CD4-positive, CD25-positive, alpha-beta regulatory T cell (primary cell): ENCODE measurements at places on chromosomes 12 and 14. TPM values are rescaled to one million over a fixed set of nuclear protein-coding genes. Genes with fewer than 3 reads are reported as not detected.

The SERPINA12 gene
- not detected for total RNA-seq

The PIWIL1 gene
- not detected for total RNA-seq

The KRT6C gene
- not detected for total RNA-seq

The DPPA3 gene
- not detected for total RNA-seq

The KRT5 gene
- total RNA-seq, result not detected

The CPSF2 gene
- total RNA-seq, result 33.9 TPM

DNA sequence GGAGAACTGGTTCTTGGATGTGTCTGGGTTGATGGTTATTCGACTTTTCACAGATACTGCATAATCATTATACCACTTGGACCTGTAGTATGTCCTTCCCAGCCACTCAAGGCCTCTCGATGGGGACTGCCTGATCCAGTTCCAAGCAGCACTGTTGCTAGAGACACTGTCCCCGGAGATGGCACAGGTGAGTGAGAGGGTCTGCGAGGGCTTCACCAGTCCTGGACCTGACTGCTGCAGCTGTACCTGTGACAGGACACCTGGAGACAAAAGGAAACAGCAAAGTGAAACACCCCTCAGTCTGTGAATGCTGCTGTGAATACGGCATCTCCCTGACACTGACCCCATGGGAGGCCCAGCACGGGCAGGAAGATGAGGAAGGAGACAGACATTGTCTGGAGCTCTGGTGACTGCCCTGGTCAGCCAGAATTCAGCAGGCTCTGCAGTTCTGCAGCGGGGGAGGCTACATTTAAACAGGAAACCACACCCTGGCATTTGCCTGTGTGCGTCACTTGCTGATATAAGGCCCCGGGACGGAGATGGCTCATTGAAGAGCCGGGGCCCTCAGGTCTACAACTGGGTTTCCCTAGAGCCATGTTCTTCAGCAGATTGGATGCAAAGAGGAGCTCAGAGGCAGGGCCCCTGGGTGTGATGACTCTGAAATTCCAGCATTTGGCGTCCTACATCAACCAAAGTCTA is 413.6 kb downstream of the TMEM121 start:
- H3K4me1 ChIP-seq, result peaks cover 14% of the 10 kb centered on the region
- no peak overlapping the region for H3K27ac ChIP-seq
- DNase-seq, result peak; percentile 56

DNA sequence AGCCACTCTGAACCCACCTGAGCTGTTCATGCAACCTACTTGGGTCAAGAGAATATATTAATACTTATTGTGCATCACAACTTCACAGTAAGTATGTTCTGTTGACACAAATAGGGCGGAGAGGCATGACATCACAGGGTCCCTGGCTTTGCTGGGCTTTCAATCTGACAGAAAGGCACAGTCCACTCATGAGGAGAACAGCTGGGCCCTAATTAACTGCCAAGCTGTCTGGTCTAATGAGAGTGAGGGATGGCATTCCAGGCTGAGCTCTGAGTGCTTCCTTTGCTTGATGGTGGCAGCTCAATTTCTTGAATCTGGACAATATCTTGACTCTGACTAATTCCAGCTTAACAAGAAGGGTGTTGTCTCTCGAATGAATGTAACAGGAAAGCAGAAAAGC is 2.0 kb downstream of the EFCAB11 start:
- no peak overlapping the region for H3K4me3 ChIP-seq
- H3K27me3 ChIP-seq, result no peaks in the 10 kb centered on the region
- H3K4me1 ChIP-seq, result peaks cover 30% of the 10 kb centered on the region

DNA sequence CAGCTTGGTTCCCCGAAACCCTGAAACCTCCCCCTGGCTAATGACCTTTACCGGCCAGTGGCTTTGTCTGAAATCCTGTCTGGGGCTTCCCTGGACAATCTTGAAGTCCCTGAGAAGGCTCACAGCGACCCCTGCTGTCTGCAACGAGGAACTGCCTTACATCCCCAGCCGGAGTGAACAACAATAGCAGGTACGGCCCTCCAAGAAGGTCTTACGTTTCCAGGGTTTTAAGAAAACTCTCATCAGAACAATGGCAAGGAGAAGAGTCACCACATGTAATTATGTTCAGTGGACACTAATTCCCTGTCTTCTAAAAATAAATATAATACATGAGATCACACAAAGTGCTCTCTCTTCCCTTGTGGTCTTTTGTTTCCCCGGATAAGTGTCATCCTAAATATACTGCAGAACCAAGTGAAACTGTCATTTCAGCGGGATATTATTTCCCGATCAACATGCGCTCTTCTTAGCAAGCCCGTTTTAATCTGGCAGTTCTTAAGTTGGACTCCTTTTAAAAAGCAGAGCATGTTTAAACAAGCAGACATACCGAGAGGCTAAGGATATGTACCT is 53.3 kb downstream of the RBM19 start:
- peaks cover 78% of the 10 kb centered on the region for H3K36me3 ChIP-seq
- H3K27ac ChIP-seq, result no peak overlapping the region
- no peaks in the 10 kb centered on the region for H3K4me1 ChIP-seq
- H3K4me3 ChIP-seq, result no peak overlapping the region

DNA sequence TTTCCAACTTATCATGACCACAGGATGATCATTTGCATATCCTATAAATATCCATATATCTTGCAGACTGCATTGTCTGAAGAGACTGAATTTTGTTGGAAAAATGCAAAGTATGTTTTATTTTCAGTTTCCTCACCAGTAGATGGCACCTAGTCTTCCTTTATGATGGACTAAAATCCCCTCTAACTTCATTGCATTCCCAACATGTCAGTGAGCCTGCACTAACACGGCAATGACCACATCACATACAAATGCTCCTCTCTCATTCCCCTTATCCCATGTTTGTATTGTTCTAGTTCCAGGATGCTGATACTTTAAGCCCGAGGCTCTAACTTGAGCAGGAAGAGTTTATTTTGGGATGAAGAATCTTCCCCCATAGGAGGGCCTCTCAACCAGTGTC is 24.7 kb upstream of the MYBPC1 start:
- no peak for DNase-seq
- H3K36me3 ChIP-seq, result no peaks in the 10 kb centered on the region
- no peaks in the 10 kb centered on the region for H3K4me1 ChIP-seq
- no peak overlapping the region for H3K27ac ChIP-seq
- H3K27me3 ChIP-seq, result peaks cover 2% of the 10 kb centered on the region
- H3K4me3 ChIP-seq, result no peak overlapping the region

DNA sequence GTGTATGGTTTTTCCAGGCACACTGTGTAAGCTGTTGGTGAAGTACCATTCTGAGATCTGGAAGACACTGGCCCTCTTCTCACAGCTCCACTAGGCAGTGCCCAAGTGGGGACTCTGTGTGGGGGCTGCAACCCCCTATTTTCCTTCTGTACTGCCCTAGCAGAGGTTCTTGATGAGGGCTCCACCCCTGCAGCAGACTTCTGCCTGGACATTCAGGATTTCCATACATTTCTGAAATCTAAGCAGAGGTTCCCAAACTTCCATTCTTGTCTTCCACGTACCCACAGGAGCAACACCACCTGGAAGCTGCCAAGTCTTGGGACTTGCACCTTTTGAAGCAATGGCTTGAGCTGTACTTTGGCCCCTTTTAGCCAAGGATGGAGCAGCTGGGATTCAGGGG is 85.2 kb upstream of the PRMT8 start:
- no peaks in the 10 kb centered on the region for H3K36me3 ChIP-seq
- no peak for DNase-seq
- H3K27me3 ChIP-seq, result no peaks in the 10 kb centered on the region
- no peak overlapping the region for H3K27ac ChIP-seq
- H3K4me3 ChIP-seq, result no peak overlapping the region

DNA sequence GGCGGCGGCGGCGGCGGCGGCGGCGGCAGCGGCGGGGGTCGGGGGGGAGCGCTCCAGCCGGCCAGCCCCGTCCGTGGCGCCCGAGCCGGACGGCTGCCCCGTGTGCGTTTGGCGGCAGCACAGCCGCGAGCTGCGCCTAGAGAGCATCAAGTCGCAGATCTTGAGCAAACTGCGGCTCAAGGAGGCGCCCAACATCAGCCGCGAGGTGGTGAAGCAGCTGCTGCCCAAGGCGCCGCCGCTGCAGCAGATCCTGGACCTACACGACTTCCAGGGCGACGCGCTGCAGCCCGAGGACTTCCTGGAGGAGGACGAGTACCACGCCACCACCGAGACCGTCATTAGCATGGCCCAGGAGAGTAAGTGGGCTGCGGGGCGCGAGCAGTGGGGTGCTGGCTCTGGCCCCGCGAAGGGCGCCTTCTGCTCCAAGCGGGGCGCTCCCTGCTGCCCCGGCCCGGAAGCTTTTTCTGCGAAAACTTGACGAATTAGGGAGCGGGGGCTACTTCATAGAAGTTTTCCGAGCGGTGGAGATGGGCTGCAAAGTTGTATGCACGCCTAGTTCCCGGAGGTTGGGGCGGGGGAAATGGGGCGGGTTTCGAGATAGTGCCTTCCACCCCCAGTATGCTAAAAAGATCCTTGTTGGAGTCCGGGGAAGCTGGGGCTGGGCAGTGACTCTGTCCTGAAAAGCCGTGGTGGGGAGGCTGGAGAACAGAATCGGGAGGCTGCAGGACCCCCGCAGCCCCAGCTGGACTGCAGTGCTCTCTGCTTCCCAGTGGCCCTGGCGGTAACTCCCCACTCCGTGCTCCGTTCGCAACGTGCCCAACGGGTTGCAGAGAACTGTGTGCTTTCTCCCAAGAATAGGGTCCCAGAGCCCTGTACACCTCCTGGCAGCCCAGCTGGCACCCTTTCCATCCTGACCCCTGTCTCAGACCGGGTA is 751 bp downstream of the GDF11 start:
- H3K36me3 ChIP-seq, result no peaks in the 10 kb centered on the region
- peak overlapping the region; percentile 65 for H3K4me3 ChIP-seq
- DNase-seq, result peak; percentile 44
- H3K27me3 ChIP-seq, result no peaks in the 10 kb centered on the region
- peaks cover 19% of the 10 kb centered on the region for H3K4me1 ChIP-seq
- H3K27ac ChIP-seq, result peak overlapping the region; percentile 23

DNA sequence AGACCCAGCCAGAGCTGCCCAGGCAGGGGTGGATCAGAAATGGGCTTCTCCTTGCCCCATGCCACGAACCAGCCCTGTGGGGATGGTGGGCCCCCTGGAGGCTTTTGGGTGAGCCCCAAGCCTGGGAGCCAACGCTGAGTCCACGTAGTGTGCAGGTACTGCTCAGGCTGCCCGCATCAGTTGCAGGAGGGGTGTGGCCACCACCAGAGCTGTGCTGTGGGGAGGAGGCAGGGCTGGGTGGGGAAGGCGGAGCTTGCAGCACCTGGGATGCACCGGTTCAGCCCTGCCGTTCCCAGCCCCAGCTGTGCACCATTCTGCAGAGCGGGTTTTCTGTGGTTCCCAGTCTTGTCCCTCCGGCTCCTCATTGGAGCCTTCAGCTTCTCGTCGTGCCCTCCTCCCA is 36.3 kb downstream of the IL31 start:
- DNase-seq, result no peak
- no peaks in the 10 kb centered on the region for H3K4me1 ChIP-seq
- no peak overlapping the region for H3K4me3 ChIP-seq
- H3K27me3 ChIP-seq, result no peaks in the 10 kb centered on the region
- H3K36me3 ChIP-seq, result peaks cover 46% of the 10 kb centered on the region
